ENCODE measurements at places on chromosomes 2 and 18. TPM values are rescaled to one million over a fixed set of nuclear protein-coding genes. Genes with fewer than 3 reads are reported as not detected.

Gene CPSF3
- total RNA-seq, result 45.8 TPM

DNA sequence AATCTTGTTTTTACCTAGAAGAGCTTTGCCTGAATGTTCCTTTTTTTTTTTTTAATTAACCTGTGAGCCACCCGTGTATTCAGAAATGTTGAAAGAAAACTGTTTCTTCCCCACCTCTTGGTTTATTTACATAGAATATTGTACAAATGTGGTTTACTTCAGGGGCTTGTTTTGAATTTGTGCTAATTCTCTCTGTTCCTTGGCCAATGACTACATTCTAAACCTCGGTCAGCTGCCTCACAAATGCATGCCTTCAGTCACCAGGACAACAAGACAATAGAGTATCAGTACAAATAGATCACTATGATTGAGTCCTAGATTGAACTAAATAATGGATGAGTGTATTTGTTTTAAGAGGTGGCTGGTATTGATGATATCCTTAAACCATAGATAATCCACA, 36.0 kb downstream of the AGFG1 start:
- H3K4me1 ChIP-seq, result peaks cover 94% of the 10 kb centered on the region
- H3K27me3 ChIP-seq, result no peaks in the 10 kb centered on the region
- H3K36me3 ChIP-seq, result peaks cover 18% of the 10 kb centered on the region
- no peak overlapping the region for H3K27ac ChIP-seq

DNA sequence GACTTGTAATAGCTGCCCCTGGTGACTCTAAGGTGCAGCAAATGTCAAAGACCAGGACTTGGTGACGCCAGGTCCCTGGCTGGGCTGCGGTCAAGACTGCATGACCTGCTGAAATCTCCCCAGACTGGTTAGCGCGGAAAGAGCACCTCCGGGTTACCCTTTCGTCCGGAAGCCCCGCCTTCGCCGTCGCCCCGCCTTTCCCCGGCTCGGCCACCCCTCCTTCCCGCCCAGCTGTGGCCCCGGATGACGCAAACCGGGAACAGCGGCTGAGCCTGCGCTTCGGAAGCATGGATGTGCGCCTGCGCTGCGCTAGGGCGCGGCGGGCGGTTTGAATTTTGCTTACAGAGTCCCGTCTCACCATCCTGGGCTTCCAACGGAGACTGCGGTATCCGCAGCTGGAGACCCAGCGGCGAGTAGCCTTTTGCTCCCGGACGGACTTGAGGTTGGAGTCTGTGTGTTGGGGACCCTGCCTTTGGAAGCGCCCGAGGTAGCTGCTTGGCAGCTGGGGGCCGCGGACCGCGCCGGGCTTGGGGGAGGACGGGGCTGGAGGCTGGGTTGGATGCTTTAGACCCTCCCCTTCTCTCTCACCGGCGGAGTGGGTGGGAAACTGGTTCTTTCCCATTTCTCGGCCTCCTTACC, at the start of gene SKA1:
TSS of gene SKA1 (plus strand) at position 294 of the 639 bp plus-strand sequence. CDS start 785 bp downstream, outside the sequence.
- peak within 1 kb of the TSS; percentile 92 for H3K4me3 ChIP-seq
- peak; percentile 90 for DNase-seq
- peaks cover 6% of the 10 kb centered on the region for H3K36me3 ChIP-seq
- H3K27me3 ChIP-seq, result peaks cover 3% of the 10 kb centered on the region

DNA sequence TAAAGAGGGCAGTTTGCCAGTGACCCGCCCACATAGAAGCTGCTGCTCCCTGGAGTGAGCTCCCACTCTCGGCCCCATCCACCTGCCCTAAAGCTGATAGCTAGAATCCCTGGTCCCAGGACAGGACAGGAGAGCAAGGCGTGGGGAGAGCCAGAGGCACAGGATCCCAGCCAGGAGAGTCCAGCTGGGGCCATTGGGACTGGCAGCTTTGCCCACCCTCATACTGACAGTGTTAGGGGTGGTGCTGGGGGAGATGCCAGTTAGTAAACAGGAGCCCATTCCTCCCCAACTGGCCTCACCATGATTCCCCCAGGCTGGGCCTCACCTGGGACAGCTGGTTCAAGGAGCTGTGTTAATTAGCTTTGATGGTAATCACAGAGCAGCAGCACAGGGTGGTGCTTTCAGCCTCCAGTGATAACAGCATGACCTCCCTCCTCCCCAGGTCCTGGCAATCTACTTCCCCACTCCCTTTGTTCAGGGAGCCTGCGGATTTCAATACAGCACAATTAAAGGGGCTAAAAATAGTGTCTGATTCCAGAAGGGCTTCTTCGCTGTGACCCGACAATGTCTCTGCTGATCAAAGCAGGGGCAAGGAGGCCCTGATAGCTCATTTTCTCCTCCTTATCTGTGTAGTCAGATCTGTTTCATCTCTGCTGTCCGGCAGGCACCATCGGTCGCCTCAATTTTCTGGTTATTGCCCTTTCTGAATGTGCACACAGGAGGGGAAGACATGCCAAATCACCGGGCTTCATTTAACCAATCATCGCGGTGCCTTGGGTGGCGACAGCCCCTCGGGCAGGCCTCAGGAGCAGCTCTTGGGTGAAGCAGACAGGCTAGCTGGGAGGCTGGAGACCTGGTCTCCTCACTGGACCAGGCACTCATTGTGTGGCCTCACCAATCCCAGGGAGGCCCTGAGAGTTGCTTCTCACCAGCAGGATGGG, 119.9 kb upstream of the TEX51 start:
- DNase-seq, result no peak
- no peaks in the 10 kb centered on the region for H3K36me3 ChIP-seq
- no peak overlapping the region for H3K4me3 ChIP-seq
- H3K27ac ChIP-seq, result no peak overlapping the region
- peaks cover 5% of the 10 kb centered on the region for H3K4me1 ChIP-seq
- H3K27me3 ChIP-seq, result peaks cover 27% of the 10 kb centered on the region

DNA sequence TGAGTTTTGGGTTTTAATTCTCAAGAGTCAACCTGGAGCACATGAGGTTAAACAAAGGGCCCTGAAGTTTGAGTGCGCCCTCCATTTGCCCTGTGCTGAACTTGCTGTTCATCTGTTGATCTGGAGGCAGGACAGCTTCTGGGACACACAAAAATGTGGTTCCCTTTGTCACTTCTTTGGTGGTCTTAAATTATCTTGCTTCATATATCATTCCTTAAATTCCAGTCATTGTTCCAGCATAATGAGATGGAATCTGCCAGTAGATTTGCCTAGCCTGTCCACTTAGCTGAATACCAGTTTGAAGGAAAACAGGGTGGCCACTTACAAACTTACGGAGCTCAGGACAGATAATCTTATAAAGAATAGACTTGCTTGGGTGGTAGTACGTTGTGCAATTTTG, 916 bp downstream of the CETN1 start:
- H3K36me3 ChIP-seq, result no peaks in the 10 kb centered on the region
- DNase-seq, result no peak
- no peaks in the 10 kb centered on the region for H3K4me1 ChIP-seq
- H3K27me3 ChIP-seq, result peaks cover 19% of the 10 kb centered on the region
- H3K27ac ChIP-seq, result no peak overlapping the region
- no peak overlapping the region for H3K4me3 ChIP-seq
